NCI-H460 (cell line): ENCODE measurements at places on chromosomes 6 and 20. TPM values are rescaled to one million over a fixed set of nuclear protein-coding genes. Genes with fewer than 3 reads are reported as not detected.

The SPTLC3 gene
- 15.7 and 16.1 TPM in 2 replicates for total RNA-seq

The HLA-G gene
- total RNA-seq = not detected in 2 replicates

DNA sequence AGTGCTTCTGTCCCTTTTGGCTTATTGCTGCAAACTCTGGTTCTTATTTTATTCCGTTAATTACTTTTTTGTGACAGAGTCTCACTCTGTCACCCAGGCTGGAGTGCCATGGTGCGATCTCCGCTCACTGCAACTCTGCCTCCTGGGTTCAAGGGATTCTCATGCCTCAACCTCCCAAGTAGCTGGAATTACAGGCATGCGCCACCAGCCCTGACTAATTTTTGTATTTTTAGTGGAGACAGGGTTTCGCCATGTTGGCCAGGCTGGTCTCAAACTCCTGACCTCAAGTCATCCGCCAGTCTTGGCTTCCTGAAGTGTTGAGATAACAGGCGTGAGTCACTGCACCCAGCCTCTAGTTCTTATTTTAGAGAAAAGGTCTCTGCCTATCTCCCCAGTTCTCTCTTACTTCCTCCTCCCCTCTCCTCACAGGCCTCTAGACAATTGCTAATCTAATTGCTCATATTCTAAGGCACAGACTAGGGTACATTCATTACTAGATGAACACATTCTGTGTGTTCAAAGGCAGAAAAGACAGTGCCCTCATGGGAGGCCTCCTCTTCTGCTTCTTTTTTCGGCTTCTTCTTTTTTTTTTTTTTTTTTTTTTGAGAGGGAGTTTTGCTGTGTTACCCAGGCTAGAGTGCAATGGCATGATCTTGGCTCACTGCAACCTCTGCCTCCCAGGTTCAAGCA, 27.0 kb downstream of the EDEM2 start:
- DNase-seq = no peak

DNA sequence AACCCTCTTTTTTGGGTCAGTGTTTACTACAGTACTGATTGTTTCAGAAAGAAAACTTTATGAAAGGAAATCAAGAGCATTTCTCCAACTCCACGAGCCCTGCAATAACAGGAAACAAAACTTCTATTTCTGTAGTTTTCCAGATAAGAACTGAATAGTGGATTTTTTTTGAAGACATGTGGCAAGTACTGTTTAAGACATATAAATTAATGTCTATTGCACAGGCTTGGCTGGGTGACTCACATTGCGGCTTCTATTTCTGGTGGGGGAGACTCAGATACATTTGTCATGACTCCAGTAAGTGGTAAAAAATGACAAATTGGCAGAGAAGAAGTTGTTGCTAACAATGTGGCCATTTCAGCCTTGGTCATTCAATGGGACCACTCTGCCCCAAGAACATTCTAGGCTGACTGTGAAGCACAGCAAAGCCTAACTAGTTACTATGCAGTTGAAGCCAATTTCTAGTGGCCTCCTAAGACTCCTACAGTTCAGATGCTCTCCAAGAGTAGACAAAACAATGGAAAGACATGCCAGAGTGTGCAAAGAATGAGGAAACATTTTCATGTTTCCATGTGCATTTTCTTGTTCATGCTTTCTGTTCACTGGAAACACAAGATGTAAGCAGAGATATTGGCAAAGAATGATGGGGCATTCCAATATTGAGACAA, 200.9 kb downstream of the EDN1 start:
- no peak for DNase-seq

The DPPA5 gene
- total RNA-seq = not detected in 2 replicates

The C6orf120 gene
- total RNA-seq = 28.6 and 28.8 TPM in 2 replicates
